Activated T-cell treated with anti-CD3 and anti-CD28 coated beads, Interleukin-2, amount 50 U/mL, for 72 hours (primary cell): ENCODE measurements at places on chromosomes 1 and 21.

- DNase-seq, result peak; percentile 47
Observed at GRCh38 chr1:223776075-223776814, 63.9 kb downstream of the CAPN2 start.

DNA sequence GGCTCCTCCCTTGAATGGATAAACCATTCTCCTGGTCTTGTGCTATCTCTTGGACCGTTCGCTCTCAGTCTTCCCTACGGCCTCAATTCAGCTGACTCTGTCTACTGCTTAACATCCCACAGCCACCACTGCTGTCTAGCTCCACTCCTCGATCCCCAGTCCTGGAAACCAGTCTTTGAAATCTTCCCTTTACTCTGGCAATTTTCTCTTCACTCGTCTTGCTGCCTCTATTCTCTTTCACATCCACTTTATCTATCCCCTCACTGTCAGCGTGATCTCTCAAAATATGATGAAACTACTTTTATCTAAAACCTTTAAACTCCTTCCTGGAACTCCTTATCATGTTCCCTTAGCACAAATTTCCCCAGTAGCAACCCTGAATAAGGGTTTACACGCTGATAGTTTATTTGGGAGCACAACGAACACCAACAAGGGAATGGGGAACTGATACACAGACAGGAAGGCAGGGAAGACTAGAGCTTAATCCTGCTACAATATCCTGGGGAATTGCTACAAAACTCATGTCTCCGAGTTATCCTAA, 131.6 kb upstream of the SAMSN1 start:
- DNase-seq, result no peak

DNA sequence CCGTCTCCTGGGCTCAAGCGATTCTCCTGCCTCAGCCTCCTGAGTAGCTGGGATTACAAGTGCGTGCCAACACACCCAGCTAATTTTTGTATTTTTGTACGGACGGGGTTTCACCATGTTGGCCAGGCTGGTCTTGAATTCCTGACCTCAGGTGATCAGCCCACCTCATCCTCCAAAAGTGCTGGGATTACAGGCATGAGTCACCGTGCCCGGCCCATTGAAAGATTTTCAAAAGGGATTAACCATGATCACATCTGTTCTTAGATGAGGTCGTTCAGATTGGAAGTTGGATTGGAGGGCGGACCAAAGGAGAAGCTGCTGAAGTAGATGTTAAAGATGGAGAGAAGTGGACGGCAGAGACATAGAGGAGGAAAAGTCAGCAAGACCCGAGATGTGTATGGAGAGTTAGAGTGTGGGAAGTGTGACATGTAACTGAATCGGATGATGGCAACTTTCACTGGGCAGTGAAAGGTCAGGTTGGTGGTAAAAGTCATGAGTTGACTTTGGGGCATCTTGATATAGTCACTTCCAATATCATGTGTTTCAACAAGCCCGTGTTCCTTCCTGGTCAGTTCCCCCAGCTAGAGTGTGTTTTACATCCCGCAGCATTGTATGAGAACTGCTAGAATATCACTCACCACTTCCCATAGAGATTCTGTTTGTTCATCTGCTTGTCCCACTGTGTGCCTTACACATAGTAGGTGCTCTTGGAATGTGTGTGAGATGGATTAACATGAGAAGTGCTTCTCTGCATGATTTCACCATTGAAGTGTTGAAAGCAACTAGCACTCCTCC, 54.4 kb upstream of the TINAGL1 start:
- no peak for DNase-seq

DNA sequence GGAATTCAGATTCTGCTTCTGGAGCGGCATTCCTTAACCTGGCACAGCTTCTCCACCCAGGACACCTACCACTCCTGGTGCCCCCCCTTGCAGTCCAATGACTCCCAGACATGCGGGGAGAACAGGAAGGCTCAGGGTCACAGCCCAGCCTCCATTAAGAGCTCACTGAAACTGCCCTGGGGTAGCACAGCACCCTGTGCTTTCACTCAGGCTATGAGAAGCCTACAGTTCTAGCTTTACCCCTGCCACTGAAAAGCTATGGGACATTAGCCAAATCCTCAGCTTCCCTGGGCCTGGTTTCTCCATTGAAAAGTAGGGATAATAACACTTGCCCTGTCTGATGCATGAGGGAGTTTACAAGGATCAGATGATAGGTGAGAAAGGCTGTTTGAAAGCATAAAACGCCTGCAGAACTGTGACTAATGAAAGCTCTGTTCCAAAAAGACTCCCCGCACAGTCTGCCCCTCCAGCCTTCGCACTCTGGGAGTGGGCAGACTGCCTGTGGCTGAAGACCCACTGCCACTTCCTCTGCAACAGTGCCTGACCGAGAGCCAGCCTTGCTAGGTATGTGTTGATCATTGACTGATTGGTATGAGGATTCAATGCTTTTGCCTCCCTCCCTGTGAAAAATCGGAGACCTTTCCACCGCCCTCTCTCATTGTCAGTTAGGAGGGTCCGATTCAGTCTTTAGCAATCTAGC, 2.7 kb upstream of the CLDN19 start:
- DNase-seq, result no peak

- DNase-seq, result no peak
Observed at GRCh38 chr1:193707271-193708021, 521.0 kb upstream of the B3GALT2 start.

GRCh38 chr1:229285440-229285839, 14.5 kb downstream of the RAB4A start:
- DNase-seq, result no peak

- peak; percentile 95 for DNase-seq
Observed at GRCh38 chr1:220046052-220046930, at the start of gene EPRS1. EPRS1 (minus strand) TSS chr1:220046505; CDS start chr1:220046388, 117 bp downstream.

GRCh38 chr1:4072481-4073153, 172.5 kb upstream of the C1orf174 start:
- DNase-seq, result no peak

DNA sequence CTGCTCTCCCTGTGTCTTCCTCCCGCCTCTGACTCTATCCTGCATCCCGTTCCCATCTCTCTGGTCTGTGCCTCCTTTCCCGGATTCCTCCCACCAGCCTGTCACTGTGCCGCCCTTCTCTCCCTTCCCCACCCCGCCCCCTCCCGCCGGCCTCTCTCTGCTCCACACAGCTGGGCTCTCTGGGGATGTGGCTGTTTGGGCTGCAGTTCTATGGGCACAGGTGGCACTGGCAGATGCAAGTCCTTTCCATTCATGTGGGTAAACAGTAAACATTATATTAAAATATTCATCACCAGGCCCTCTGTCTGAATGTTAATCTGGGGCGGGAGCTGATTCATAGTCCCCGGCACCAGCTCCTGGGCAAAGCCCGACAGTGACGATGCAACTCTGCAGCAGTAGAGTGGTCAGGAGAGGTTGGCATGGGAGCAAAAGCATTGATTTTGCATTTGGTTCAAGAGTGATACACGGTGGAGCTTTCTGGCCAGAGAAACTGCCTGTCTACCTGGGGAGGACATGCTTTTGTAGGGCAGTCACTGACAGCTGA, 249.3 kb downstream of the TNR start:
- no peak for DNase-seq

- DNase-seq, result no peak
Observed at GRCh38 chr1:94090761-94091160, 30.2 kb downstream of the ABCA4 start.

- DNase-seq, result no peak
Observed at GRCh38 chr1:9213956-9214355, 20.6 kb upstream of the H6PD start.

DNA sequence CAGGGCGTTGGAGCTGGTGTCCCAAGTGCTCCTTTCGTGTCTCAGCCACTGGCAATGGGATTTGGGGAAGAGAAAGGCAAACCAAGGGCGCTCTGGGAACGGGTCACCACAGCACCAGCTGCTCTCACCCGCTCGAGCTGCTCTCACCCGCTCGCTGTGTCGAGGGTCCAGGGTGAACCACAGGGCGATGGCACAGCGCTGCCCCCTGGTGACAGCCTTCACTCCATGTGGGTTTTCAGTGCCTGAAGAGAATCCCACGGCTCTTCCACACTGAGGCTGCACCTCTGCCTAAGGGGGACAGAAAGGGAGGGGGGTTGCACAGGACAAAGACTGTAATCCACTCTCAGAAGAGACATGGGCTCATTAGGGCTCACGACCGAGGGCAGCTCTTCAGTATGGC, 7.1 kb upstream of the CLDN19 start:
- DNase-seq, result peak; percentile 38

- DNase-seq, result no peak
Observed at GRCh38 chr21:35692311-35692710, 368.0 kb downstream of the SETD4 start.

- DNase-seq, result no peak
Observed at GRCh38 chr21:45124596-45124995, 50.2 kb downstream of the ADARB1 start.

DNA sequence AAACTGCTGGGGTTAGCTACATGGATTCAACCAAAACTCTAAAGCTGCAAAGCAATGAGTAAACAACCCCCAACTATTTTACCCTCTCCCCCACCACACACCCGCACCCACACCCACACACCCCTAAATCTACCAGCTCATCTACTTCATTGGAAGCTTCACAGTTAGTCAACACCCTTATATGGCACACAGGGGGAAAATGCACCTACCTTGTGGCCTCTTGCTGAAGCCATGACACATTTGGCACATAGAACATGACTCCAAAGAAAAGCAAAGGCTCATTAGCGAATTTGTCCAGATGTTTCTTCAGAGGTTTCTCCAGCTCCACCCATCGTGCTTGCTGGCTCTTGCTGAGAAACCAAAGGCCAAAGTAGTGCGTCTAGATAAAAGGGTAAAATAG, 99.8 kb downstream of the PTPN14 start:
- peak; percentile 76 for DNase-seq

DNA sequence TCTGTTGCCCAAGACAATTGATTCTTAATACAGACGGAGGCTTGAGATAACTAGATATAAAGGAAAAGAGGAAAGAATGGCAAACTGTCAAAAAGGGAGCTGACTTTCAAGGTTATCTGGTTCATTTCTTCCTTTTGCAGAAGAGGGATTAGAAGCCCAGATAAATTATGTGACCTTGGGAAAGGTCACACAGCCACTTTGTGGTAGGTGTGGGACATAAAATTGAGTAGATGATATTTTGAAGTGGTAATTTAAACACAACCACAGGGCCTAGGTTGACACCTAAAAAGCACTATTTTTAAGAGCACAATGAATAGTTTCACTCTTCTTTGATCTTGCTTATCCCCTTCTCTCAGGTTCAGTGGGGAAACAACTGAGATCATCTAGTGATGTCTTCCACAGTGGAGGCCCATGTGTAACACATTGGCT, 16.9 kb upstream of the KIAA0040 start:
- no peak for DNase-seq

- no peak for DNase-seq
Observed at GRCh38 chr1:237875291-237875690, 15.4 kb downstream of the ZP4 start.

DNA sequence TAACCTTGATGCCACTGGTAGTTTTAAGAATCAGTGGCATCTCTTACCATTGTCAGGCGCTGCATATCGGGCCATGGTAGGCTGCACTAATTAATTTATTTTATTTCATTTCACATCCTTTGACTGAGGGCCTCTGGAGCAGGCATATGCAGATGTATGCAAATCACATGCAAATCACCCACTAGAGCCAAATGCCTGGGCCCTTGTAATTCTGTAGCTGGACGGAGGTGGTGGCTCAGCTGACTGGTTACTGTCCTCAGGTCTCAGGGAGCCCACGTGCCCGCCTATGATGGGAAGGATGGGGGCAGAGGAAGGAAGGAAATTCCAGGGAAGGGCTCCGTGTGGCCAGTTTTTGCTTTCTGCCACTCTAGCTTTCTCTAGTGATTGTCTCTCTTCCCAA, 122.7 kb downstream of the IGSF21 start:
- no peak for DNase-seq

DNA sequence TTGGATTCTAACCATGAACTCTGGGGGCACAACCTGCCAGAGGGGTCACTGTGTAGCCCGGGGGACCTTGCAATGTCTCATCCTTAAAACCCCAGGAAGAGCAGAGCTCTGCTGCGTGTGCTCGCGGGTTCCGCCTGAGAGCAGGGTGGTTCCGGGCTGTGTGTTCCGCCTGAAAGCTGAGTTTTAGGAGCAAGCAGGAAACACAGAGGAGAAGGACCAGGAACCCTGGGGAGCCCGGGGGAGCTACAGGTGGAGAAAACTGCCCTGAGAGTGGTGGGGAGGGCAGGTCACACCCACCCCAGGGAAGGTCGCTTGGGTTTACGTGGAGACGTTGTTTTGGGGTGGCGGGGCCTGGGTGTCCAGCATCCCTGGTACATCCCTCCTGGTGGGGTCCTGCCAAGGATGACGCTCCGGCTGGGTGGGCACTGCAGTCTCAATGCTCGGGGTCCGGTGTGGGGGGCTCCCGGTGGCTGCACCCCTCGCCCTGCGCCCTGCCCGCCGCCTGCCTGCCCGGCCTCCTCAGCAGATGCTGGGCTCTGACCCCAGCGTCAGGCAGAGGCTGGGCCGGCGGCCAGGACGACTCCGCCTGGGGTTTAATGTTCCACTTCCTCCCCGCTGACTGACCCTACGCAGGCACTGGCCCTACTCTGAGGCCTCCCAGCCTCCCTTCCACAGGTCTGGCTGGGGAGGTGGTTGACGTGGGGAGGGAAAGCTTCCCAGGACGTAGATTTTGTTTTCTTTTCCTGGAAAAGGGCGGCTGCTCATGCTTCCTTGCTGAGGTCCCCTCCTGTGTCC, 17.3 kb upstream of the C1orf159 start:
- no peak for DNase-seq

DNA sequence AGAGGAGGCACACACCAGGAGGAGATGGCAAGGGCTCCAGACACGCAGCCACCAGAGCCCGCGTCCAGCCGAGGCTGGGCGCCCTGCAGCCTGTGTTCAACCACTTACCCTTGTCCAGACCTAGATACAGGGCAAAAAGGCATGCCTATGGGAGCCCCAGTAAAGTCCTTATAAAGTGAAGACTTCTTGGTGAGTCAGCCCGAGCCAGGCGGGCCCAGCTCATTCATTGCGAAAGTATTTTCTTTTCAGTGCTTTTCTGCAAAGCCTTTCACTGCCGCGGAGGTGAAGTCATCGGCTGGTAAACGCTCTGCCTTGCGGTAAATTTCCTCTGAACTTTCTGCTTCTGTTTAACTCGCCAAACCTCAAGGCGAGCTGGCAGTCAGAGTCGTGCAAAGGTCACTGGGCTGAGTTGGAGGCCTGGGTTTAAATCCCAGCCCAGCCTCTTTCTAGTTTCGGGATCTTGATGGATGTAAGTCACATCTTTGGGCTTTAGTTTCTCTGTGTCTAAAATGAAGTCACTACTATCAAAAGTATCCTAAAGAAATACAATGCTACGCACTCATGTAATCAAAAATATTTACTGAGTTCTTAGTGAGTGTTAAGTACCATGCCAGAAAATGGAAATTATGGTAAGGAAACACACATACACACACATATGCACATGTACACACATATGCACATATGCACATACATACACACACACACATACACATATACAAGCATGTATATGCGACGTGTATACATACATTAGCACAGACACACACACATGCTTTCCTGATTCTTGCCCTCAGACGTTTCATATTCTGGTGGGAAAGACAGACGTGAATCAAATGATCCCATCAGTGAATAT, 54.7 kb upstream of the IFFO2 start:
- peak; percentile 86 for DNase-seq

GRCh38 chr1:34987018-34987417, 1.9 kb upstream of the TMEM35B start:
- DNase-seq, result no peak
